ENCODE measurements at places on chromosomes 1 and 21. TPM values are rescaled to one million over a fixed set of nuclear protein-coding genes. Genes with fewer than 3 reads are reported as not detected.

DNA sequence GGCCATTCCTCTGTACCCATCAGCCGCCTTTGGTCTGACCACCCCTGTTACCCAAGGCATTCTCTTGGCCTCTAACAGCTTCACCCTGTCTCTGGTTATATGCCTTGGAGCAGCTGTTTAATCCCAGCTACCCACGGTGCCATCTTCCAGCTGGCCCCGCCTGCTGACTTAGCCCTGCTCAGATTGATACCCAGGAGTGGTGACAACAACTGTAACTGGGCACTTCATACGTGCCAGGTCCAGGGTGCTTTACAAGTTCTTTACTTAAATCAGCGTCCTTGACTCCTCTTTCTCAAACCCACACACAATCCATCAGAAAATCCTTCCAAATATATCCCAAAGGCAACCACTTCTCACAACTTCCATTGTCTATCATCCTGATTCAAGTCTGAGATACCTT lies 37.2 kb upstream of the HMGB4 start:
- DNase-seq = no peak

DNA sequence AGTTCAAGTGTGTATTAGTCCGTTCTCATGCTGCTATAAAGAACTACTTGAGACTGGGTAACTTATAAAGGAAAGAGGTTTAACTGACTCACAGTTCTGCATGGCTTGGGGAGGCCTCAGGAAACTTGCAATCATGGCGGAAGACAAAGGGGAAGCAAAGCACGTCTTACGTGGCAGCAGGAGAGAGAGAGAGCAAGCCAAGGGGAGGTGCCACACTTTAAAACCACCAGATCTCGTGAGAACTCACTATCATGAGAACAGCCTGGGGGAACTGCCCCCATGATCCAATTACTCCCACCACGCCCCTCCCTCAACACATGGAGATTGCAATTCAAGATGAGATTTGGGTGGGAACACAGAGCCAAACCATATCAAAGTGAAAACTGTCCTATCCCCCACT lies 4.1 kb upstream of the MIS18A start:
- DNase-seq = no peak

DNA sequence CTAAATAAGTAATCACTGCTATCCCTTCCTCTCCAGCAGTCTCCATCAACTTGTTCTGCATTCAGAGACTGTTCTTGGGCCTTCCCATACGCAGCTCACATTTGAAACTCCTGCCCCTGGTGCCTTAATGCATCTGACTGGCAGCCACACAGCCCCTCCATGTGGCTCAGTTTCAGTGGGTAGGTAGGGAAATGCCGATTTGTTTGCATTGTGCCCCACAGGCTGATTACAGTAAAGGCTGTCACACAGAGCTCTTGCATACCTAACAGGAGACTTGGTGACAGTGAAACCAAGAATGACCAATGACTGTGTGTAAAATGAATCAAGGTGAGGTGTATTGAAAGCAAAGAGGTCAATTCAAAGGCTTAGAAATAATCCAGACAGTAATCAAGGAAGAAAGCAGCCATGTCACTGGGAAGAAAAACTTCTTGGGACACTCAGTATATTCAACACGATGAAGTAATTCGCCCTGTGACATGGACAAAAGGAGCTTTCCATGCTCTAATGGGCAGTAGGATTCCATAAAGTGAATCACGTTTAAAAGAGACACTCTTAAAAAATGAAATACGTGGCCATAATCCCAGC lies 12.7 kb upstream of the B3GALNT2 start:
- no peak for DNase-seq

- no peak for DNase-seq
Observed at GRCh38 chr1:45260244-45260643, 53.8 kb upstream of the ZSWIM5 start.

DNA sequence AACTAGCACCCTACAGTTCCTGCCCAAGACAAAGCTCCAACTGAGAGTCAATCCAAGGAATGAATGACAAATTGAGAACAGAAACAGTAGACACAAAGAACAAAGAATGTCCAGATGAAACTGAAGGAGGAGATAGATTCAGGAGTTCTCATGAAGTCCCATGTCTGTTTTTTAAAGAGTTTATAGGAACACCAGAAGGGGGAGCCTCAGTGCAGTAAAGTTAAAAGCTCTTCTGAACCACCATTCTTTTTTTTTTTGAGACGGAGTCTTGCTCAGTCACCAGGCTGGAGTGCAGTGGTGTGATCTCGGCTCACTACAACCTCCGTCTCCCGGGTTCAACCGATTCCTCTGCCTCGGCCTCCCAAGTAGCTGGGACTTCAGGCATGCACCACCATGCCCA lies 323.6 kb downstream of the MRPL39 start:
- peak; percentile 1 for DNase-seq

- DNase-seq = no peak
Observed at GRCh38 chr1:163570071-163570470, 248.3 kb downstream of the NUF2 start.

DNA sequence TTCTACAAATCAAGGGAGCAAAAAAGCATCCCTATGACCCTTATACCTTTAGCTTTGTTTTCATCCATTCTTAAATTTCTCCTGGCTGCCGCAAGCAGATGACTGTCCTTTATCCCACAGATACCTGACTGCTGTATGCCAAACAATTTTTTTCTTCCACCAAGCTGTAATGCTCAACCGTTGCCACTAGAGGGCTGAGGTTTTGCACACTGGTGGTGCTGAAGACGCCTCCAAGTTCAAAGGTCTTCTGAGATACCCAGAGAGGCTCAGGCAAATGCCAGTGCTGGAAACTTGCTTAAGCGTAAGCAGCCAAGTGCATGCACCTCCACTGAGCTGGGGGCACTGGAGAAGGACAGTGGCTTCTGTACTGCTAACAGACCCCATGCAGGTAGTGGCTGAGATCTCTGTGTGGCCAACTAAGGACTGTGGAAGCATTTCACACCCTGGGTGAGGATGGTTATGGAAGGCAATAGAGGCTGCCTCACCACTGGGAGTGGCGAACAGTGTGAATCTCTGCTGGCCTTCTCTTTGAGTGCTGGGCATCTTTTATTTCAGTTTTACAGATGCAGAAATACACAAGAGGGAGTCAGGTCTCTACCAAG lies 28.5 kb downstream of the CNIH3 start:
- peak; percentile 55 for DNase-seq

DNA sequence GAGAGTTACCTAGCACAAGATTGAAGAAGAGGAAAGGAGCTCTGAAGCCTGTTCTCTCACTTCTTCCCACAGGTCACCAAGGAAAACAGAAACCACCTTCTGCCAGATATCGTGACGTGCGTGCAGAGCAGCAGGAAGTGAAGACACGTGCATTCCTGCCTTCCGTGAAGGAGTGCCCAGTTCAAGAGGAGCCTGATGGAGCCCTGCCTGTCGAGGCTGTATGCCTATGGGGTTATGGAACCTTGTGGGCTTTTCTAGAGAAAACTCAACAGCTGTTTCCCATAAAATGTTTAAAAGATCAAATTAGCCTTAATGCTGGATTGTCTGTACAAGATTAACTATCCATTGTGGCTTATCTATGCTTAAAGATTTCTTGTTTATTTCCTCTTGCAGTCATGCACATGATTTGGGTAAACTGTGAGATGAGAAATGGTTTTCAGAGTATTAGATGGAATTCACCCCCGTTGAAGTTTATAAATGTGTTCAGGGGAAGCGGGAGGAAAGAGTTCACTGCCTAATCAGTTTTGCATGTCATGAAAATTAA lies 27.8 kb downstream of the NTPCR start:
- DNase-seq = peak; percentile 28

- no peak for DNase-seq
Observed at GRCh38 chr1:36822648-36823047, 211.7 kb downstream of the GRIK3 start.

GRCh38 chr1:96633695-96634094 lies 87.9 kb upstream of the PTBP2 start:
- no peak for DNase-seq

GRCh38 chr1:200336901-200337391 lies 72.9 kb downstream of the ZNF281 start:
- DNase-seq = no peak

Gene LMOD1
- 0.26 TPM for total RNA-seq

- no peak for DNase-seq
Observed at GRCh38 chr1:56235909-56236510, 343.4 kb downstream of the PLPP3 start.

DNA sequence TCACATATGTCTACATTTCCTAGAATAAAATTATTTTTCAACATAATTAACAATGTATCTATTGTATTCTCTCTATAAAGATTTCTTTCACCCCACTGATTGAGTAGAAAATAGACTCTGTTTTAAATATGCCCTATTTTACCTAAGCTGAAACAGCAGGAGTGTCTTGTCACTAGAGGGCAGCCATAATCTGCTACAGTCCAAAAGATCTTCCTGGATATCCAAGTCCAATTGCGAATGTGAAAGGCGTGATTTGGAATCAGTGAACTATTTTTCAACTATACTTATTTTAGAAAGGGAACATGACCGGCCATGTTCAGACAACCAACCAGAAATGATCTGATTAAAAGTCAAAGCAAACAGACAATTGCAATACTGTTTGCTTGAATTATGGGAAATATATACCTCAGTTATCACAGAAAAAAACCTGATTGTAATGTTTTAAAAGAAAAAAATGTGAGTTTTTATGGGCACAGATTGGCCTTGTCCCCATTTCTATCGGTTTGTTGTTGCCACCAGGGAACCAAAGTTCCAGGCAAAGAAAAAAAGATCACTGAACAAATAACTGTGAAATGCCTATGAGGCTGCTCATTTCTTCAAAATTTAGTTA lies 1211.0 kb upstream of the ADGRL4 start:
- DNase-seq = peak; percentile 85

Gene ADAM30
- not detected for total RNA-seq

Gene CLCA2
- 15.3 TPM for total RNA-seq

Gene EFCAB14
- 32.4 TPM for total RNA-seq

DNA sequence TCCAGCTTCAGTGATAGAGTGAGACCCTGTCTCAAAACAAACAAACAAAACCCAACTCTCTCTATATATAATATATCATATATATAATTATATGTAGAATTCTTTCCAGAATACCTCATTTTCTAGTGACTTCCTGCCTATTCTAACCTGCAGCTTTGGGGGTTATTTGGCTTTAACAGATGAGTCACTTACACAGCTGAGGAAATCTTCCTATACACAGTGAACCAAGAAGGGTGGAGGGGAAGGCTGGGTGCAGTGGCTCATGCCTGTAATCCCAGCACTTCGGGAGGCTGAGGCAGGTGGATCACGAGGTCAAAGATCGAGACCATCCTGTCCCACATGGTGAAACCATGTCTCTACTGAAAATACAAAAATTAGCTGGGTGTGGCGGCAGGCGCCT lies 9.2 kb downstream of the RAB29 start:
- peak; percentile 62 for DNase-seq

Gene PLA2G5
- not detected for total RNA-seq

Gene RAB3B
- total RNA-seq = 3.4 TPM

DNA sequence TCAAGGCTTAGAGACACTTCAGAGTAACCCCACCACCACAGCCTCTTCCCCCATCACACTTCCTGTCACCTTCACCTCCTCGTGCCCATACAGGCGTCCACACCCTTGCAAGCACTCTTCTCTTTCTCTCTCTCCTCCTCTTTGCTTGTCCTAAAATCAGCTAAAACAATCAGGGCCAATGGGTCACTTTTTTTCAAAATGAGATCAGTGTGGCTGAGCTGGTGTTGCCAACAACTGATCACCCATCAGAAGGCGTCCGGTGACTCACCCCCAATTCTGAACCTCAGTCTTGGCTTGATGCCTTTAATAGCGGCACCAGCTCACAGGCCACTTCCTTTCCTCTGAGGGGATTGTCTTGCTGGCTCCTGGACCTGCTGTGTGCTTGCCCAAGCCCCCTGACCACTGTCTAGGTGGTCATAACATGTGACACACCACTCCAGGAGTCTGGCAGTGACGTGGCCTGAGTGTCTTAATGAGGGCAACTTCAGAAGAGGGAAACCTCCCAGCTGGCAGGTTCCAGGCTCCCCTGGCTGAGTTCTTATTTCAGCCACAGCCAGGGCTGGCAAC lies 1.6 kb downstream of the DRAXIN start:
- peak; percentile 84 for DNase-seq

GRCh38 chr1:47507881-47508701 lies 70.2 kb downstream of the FOXD2 start:
- DNase-seq = no peak

GRCh38 chr1:86852289-86852688 lies 61.6 kb downstream of the SELENOF start:
- DNase-seq = no peak

Gene CD1E
- total RNA-seq = not detected

Gene FNDC10
- 0.26 TPM for total RNA-seq

DNA sequence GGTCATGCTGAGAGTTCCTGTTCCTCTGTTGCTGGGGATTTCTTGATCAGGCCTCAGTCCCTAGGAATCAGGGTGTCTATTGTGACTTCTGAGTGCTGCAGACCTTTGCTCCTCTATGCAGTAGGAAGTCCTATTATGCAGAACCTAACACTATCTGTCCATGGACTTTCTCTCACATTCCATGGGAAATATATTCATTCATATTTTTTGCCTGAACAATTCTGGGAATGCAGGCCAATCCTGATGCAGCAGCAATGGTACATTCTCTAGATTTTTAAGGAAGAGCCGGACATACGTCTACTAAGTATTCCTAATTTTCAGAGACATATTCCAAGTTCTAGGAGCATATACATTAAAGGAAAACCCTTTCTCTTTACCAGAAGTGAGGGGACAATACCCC lies 61.1 kb upstream of the C1orf87 start:
- no peak for DNase-seq

- peak; percentile 31 for DNase-seq
Observed at GRCh38 chr1:185733818-185734735, at the start of gene HMCN1. HMCN1 (plus strand) TSS chr1:185734391; CDS start chr1:185734780, 389 bp downstream.

- DNase-seq = peak; percentile 95
Observed at GRCh38 chr21:37658817-37659458, 257.3 kb downstream of the KCNJ6 start.

DNA sequence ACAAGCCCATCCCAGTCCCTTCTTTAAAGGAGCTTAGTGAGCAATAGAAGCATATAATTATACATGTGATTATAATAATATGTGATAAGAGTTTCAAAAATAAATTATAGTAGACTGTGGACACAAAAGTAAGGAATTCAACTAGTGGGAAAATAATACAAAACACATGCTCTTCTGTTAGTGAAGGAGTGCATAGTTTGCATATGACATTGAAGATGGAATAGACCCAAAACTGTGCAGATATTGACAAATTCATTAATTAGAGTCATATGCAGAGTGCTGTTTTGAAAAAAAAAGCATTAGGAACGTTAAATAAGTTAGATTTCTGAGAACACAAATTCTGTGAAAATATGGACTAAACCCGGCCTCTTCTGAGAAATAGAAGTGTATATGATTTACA lies 278.8 kb downstream of the ASTN1 start:
- no peak for DNase-seq

GRCh38 chr1:101188331-101188730 lies 48.5 kb upstream of the S1PR1 start:
- no peak for DNase-seq

Gene TENT5C
- total RNA-seq = 1.2 TPM

GRCh38 chr1:15850471-15851001 lies 3.0 kb downstream of the SPEN start:
- no peak for DNase-seq

Measured in bronchial epithelial cell (primary cell).